BE2C (cell line): ENCODE measurements at places on chromosomes 16 and 17.
A peak's percentile ranks its signal among the peaks of the same experiment; 100 is the strongest.

- no peak for DNase-seq
These were observed 163.9 kb downstream of the ZFHX3 start for GRCh38 chr16:72884037-72884436.

DNA sequence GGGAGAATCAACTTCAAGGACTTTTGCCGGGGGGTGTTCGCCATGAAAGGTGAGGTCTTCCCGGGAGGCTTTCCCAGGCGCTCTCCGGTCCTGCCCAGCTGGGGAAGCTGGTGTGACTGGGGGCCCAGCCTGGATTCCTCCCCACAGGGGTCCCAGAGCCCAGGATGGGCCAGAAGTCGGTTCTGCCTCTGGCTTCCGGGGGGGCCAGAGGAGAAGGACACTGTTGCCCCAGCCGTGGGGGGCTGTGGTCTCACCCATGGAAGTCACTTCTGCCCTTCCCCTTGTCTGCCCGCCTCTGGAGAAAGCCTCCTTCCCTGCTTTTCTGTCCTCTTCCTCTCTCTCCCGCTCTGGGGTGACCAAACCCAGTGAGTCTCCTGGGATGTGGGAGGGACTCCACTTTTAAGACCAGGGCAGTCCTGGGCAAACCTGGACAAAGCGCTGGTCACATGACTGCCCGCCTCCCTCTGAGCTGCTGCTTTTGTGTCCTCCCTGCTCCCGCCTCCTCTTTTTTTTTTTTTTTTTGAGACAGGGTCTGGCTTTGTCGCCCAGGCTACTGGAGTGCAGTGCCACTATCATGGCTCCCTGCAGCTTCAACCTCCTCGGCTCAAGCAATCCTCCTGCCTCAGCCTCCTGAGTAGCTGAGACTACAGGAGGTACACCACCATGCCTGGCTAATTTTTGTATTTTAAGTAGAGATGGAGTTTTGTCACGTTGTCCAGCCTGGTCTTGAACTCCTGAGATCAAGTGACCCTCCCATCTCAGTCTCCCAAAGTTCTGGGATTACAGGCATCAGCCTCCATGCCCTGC, 40.6 kb downstream of the RAB11FIP4 start:
- DNase-seq = no peak

DNA sequence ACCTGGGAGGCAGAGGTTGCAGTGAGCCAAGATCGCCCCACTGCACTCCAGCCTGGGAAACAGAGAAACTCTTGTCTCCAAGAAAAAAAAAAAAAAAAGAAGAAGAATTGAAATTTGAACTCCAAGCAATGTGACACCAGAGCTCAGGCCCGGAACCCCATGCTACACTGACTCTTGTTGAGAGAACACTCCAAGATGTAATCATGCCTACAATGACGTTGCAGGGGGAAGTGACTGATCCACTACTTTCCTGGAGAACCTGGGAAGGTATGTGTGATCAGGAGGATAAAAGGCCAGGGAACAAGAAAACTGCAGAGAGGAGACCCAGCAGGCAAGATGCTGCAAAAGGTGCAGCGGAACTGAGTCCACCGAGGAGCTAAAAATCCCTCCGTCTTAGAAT, 57.9 kb downstream of the ADCY9 start:
- no peak for DNase-seq

DNA sequence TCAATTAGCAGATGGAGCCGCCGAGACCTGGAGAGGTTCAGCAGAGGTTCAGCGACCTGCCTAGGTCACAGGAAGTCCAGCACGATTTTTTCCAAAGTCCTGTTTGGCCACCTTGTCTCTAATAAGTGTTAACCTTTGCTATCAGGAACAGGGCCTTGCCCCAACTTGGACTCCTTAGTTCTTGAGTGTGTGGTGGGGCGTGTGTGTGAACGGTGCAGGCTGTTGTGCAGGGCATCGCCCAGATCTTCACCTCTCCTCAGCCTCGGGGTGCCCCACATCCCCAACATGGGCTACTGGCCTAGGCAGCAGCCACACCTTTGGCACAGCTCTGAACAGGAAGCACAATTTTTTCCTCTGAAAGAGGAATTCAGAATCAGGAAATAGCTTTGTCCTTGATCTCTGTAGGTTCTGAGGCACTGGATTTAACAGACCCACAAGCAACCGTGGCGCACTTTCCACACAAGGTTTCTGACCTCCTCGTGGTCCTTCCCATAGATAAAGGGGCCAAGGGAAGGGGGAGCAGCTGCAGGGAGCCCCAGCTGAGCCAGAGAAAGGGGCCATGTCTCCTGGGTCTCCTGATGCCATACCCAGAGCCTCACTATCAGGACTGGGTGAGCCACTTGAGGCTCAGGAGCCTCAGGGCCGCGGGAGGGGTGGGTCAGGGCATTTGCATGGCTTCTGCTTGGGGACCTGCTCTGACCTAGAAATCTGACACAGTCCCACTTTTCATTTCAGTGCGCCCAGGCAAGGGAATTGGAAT, 10.4 kb downstream of the MPRIP start:
- no peak for DNase-seq

- no peak for DNase-seq
These were observed 19.9 kb downstream of the GGA3 start for GRCh38 chr17:75241502-75241901.

DNA sequence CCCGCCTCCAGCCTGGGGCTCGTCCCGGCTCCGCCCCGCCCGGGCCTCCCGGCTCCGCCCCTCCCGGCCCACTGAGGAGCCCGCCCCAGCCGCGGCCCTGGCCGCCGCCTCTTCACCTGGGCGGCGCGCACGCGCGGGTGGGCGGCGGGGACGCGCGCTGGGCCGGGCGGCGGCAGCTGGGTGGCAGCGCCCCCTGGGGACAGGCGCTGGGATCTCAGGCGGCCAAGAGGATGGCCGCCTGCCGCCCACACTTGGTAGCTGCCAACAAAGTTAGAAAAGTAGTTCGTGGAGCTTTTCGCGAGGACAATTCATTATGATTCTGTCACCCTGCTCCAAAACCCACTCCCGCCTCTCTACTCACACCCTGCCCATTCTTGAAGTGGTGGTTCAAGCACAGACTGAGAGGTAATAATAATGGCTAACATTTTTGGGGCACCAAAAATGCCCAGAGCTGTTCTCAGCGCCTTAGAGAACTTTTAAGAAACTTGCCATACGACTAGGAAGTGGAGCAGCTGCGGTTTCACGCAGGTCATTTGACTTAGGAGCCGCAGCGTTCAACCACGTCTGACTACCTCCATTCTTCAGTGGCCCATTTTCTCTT, 340 bp upstream of the MYO1D start:
- peak; percentile 84 for DNase-seq
